ENCODE measurements at places on chromosomes 6 and 20. TPM values are rescaled to one million over a fixed set of nuclear protein-coding genes. Genes with fewer than 3 reads are reported as not detected.

KCNK5 gene
- 10.7 TPM for total RNA-seq

DNA sequence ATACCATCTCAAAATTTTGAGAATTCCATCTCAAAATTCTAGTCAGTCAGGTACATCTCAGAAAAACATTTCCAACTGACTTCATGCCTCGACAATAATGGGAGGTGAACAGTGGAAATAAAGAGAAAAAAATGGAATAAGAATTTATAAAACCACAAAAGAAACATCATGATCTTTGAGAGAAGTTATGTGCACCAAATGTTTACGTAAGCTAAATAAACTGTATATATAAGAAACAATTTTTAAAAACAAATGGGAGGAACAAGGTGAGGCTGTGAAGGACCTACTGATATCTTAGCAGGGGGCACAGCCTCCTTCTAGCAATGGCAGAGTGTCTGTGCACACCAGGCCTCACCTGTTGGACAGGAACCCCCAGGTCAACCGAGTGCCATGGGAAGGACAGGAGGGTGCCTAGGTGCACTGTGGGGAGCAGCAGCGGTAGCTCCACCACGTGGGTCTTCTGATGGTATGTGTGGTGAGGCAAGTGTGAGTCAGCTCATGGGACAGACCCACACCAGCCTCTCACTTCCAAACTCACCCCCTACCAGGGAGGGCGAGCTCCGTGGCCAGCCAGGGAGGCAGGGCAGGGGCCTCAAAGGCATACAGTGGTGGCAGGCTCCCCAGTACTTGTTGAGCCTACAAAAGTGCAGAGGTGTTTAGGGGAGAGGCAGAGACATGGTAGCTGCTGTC, 23.2 kb downstream of the DIDO1 start:
- H3K27me3 ChIP-seq, result no peaks in the 10 kb centered on the region
- peaks cover 59% of the 10 kb centered on the region for H3K36me3 ChIP-seq
- peaks cover 9% of the 10 kb centered on the region for H3K4me1 ChIP-seq
- DNase-seq, result no peak

DNA sequence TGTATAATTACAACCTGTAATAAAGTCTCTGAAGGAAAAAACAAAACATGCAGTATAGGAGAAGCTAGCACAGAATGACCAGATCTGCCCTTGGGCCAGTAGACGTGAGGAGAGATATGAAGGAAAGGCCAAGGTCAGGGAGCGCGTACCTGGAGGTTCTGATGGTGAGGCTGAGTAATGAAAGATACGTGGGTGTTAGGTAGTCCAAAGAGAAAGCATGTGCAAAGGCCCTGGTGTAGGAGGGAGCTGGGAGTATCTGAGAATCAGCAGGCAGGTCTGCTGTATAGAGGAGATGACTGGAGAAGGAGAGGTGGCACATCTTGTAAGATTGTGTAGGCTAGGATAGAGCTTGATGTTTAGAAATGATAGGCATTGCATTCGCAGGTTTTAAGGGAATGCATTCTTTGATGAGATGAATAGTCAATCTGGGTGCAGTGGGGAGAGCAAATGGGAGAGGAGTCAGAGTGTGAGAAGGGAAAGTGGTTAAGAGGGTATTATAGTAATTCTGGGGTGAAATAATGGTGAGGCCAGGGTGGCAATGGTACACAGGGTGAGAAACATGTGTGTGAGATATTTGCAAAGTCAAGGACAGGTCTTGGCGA, 15.9 kb upstream of the TFB1M start:
- DNase-seq, result no peak
- no peaks in the 10 kb centered on the region for H3K4me1 ChIP-seq
- no peak overlapping the region for H3K27ac ChIP-seq
- H3K4me3 ChIP-seq, result no peak overlapping the region

EMILIN3 gene
- 0.66 TPM for total RNA-seq

- no peak overlapping the region for H3K27ac ChIP-seq
- H3K36me3 ChIP-seq, result no peaks in the 10 kb centered on the region
- no peaks in the 10 kb centered on the region for H3K4me1 ChIP-seq
- no peak overlapping the region for H3K4me3 ChIP-seq
- H3K27me3 ChIP-seq, result no peaks in the 10 kb centered on the region
These were observed 69.5 kb upstream of the AFDN start for GRCh38 chr6:167757249-167757648.

PCK1 gene
- 98.2 TPM for total RNA-seq

TBC1D7 gene
- total RNA-seq, result 16.5 TPM

ZBTB46 gene
- 1.9 TPM for total RNA-seq

DNA sequence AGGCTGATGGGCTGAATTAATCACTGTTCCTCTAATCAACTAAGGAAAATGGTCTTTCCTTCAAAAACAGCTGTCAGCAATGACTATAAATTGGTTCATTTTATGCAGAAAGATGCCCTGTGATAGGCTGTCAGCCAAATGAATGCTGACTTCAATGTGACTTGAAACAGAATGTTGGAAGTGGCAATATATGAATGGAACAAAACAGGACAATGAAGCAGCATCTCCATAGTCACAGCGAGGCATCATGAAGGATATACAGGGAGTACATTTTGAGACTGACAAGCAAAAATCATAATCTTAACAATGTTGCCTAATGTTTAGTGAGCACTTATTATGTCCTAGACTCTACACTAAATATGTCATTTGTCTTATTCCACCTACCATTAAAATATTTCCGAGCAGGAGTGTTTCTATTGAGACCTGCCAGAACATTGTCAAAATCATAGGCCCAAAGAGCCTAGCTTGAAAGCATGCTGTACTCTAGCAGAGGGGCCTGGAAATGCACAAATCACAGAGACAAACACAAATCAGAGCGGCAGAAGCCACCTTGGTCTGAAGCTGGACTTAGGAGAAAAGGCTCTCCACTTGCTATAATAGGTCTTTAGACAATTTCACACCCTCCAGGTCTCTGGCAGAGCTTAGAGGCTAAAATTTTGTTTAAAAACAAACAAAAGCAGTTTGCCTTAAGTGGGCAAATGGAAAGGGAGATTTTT, 63.3 kb downstream of the FAM50B start:
- no peak overlapping the region for H3K4me3 ChIP-seq
- DNase-seq, result no peak
- H3K4me1 ChIP-seq, result peaks cover 4% of the 10 kb centered on the region
- H3K36me3 ChIP-seq, result no peaks in the 10 kb centered on the region

OOEP gene
- not detected for total RNA-seq

MUC22 gene
- not detected for total RNA-seq

DNA sequence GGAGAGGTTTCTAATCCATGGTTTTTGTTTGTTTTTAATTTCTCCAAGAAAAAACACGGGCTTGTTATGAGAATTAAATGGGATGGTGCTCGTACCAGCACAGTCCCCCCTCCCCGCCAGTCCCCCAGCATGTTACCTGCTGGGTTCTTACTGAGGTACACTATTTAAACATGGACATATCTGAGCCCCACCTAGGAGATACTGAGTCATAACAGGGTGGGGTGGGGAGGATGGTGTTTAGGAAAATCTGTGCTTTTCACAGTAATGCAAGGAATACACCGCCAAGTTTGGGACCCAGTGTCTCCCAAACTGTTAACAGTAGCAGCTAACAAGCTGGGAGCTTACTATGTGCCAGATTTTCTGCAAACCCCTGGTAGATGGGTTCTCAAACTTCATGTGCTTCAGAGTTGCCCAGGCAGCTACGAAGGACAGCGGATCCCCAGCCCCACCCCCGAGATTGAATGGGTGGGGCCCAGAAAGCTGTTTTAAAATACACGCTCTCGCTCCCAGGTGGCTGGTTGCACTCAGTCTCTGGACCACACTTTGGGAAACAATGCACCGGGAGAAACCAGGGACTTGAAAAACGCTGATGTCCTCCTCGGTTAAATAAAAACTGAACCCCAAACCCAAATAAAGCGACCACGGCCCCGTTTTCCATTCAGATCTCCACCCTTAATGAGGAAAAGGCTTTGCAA, 995 bp downstream of the ZFP64 start:
- H3K36me3 ChIP-seq, result peaks cover 14% of the 10 kb centered on the region
- peak; percentile 65 for DNase-seq
- peak overlapping the region; percentile 89 for H3K27ac ChIP-seq

GRCh38 chr6:46289898-46290297, 119.1 kb upstream of the ENPP5 start:
- H3K27ac ChIP-seq, result no peak overlapping the region
- H3K36me3 ChIP-seq, result no peaks in the 10 kb centered on the region
- no peak for DNase-seq
- H3K4me3 ChIP-seq, result no peak overlapping the region
- H3K27me3 ChIP-seq, result no peaks in the 10 kb centered on the region
